ENCODE measurements at places on chromosomes 13 and 19.

DNA sequence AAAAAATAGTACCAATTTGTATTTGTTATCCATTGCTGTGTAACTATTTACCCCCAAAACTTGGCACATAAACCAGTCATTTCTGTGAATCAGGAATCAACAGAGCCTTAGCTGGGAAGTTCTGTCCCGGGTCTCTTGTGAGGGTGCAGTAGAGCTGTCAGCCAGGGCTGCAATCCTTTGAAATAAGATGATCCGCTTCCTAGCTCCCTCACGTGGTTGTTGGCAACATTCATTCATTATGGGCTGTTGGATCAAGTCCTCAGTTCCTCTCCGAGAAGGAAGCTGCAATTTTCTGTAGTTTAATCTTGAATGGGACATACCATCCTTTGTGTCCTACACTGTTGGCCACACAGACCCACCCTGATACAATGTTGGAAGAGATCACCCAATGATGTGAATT lies 277.2 kb downstream of the SUCLA2 start:
- no peak for DNase-seq

DNA sequence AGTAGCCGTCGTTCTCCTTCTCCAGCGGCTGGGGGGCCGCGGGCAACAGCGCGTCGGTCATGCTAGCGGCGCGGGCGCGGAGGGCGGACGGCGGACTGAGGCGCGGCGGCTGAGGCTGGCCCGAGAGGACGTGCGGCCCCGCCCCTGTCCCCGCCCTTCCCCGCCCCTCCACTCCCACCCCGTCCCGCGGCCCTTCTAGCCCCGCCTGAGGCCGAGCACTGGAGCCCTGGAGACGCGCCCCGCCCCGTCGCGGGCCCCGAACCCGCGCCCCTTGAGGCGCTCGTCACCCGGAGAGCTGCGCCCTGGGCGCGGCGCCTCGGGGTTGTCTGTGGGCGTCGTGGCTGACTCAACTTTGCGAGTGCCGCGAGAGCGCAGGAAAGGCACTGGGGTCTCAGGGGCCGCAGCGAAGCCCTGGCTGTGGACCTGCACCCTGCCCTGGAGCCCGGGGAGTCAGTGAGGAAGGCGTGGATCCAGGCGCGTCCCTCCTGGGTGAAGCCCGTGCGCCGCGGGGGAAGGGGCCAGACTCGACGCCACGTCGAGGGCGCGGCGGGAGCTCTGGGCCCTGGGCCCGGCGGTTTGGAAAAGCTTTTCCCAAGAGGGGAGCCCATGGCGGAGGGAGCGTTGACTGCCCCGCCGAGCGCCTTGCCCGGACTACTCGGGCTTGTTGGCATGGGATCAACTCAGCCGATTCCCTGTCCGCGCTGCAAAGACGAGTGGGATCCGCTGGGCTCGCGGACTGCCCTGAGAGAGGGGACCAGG lies at the start of gene RHPN2:
Gene RHPN2 (minus strand): TSS at position 97 of the 759 bp plus-strand sequence. CDS start 36 bp downstream, at position 61.
- DNase-seq: peak; percentile 89

DNA sequence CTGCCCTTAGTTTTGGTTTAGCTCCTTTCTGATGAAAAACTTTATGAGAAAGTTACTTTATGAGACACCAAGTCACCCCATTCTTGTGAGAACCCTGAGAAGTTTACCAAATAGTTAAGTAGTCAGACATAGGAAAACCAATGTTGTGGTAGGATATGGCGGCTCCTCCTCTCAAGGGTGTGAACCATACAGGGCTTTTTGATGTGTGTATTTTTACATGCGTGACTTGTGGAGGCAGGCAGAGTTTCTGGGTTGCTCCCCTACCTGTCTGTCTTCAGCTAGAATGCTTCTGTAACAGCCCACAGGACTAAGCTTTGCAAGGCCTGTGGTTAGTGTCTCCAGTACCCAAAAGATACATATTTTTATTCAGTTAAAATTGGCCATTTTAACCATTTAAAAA lies 18.3 kb downstream of the UBAC2 start:
- no peak for DNase-seq

DNA sequence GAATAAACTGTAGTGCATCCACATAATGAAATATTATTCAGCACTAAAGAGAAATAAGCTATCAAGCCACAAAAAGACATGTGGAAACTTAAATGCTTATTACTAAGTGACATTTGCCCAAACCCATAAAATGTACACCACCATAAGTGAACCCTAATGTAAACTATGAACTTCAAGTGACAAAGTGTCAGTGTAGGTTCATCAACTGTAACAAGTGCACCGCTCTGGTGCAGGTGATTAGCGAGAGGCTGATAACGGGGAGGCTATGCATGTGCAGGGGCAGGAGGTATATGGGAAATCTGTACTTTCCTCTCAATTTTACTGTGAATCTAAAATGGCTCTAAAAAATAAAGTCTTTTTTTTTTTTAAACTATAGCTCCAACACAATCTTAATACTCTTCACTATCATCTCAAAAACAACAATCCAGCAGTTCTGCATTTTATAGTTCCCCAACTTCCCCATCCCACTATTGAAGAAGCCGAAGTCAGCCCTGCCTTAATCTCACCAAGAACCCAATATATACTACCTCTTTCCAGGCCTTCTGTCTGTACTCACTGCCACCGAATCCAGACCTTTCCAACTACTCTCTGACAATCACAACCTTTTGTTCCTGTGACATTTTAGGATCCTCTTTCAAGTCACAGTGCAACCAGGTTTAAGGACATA lies 22.6 kb downstream of the ELF1 start:
- DNase-seq: no peak

DNA sequence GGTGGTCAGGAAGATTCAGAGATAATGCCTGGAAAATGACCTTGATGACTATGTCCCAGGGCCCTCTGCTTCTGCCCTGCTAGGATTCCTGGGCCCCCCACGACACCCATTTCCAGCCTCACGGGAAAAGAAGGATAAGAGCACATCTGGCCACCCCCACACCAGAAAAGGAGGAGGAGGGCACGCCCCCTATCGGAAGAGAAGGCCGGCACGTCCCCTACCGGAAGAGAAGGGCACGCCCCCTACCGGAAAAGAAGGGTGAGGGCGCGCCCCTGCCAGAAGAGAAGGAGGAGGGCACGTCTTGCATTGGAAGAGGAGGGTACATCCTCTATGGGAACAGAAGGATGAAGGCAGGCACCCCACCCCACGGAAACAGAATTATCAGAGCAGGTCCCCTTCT lies 84.3 kb downstream of the IER2 start:
- DNase-seq: no peak

DNA sequence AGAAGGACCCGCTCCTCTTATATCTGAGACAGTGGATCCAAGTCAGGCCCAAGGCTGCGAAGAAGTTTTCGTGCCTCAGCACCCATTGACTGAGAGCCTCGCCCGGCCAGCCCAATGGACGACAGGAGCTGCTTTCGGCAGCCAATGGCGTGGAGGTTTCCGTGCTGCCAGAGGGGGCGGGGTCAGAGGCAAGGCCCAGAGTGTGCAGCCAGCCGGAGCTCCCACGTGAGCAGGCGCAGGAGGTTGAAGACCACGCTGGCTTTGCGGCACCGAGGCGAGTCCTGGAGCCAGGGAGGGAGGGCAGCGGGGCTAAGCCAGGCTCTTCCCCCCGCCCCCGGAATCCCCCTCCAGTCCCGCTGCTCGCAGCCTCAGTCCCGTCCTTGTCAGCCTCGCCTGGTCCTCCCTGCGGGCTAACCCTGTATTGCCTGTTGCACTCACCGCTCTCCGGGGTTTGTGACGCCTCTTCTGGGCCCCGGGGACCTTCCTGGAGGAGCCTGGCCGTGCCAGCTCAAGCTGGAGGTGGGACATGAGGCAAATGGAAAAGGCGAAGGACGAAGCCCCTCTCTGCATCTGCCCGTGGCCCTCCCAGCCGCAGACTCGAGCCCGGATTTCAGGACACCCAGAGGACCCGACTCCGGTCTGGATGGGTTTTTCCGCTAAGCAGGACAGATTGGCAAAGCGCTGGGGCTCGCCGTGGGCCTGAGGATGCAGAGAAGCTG lies 1.5 kb downstream of the IFNL4 start:
- DNase-seq: peak; percentile 53

DNA sequence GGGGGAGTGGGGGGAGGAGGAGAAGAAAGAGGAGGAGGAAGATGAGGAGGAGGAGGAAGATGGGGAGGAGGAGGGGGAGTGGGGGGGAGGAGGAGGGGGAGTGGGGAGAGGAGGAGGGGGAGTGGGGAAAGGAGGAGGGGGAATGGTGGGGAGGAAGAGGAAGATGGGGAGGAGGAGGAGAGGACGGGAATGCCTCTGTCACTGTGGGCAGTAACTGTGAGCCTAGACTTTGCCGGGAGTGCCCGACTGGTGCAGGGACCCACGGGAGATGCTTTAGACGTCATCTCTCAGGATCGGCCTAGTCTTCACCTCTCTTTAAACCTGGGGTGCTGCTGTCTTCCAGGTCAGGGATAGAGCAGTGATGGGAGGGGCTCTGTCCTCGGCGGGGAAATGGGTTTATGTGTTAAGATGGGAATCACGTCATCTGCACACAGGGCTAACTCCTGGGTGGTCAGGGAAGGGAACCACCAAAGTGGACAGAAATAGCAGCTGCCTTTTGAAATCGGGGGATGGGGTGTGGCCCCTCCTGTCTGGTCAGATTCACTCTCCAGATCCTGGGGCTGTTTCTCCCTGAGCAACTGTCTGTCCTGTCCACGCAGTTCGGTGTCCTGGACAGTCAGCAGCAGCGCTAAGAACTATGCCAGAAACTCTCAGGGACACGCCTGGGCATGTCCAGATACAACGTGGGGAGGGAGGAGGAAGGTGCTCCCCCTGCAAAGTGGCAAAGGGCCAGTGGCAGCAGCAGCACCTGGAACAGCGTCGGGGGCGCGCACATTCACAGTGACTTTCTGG lies 26.9 kb downstream of the GAS6 start:
- DNase-seq: no peak

GRCh38 chr13:74218291-74218690 lies 84.1 kb upstream of the KLF12 start:
- DNase-seq: no peak

DNA sequence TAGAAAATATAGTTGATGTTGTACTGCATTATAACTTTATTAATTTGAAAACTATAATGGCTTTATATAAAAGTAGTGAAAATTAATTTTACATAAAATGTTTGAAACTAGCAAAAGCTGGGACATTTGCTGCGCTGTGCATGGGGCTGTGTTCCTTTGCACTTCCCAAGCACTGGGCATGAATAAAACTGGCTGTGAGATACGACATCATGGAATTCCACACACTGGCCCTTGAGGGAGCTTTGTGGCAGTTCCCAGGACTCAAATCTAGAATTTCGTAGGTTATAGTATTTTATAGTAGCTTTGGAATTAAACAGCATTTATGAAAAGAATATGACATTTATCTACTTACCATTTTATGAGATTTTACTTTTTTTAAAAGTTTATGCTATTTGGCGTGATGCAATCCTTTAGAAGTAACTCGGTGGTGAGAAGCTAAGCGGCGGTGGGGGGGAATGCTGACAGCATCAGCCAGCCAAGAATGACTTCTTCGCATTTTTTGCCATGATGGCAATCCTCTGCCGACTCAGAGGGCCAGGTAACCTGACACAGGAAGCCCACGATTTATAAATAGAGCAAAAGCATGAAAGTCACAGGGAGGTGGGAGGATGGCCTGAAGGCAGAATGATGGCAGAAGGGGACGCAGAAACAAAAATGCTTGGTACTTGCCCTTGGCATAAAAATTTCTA lies 553.5 kb downstream of the MYO16 start:
- no peak for DNase-seq

DNA sequence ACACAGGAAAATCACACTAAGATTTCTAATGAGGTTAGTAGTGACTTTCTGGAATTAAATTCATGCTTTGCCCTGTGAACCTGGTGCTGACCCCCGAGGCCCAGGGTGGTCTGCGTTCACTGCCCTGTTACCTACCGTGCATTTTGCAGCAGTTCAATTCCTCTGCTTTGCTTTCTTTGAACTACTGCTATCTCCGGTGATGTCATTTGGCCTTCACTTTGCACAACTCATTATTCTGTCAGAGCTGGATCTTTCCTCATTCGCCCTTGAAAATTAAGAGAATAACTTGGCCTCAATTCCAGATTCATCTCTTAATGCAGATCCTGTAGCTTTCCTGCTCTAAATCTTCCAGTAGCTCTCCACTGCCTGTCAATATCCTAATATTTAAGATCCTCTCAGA lies 8.8 kb upstream of the LRRC63 start:
- DNase-seq: no peak

DNA sequence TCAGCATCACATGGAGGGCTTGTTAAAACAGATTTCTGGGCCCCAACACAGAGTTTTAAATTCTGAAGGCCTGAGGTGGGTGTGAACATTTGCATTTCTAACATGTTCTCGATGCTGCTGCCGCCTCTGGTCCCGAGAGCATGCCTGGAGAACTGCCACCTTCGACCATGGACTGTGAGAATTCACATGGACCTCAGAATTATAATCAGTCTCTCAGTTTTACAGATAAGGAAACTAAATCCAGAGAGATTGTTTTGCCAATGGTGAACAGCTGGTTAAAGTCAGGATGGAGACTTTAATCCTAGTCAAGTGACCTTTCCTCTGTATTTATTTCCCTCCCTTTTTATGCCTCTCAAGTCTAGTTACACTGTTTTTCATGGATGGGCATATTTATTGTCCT lies 14.7 kb downstream of the ALOX5AP start:
- DNase-seq: no peak

GRCh38 chr13:29801102-29801501 lies 49.3 kb downstream of the UBL3 start:
- DNase-seq: no peak

DNA sequence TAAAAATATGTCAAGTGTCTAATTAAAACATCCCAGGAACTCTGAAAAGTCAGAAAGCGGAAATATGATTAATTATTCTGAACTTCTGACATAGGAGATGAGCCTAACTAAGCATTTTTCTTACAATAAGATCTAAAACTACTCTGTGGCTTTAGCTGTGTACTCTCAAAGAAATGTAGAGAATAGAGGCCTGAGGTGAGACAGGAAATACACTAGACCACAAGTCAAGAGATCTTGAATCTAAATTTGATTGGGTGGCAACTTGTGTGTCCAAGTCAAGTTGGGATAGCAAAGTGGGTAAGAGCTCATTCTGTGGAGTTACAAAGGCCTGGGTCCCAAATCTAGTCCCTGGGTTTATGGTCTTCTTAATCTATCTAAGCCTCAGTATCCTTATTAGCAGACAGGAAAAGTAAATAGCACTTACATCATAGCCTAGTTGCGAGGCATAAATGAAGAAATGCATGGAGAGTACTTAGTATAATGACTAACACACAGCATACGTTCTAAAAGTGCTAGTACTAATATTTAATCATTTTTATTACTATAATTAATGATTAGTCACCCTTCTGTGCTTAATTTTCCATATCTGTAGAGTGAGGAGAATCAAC lies 9.4 kb upstream of the LRRC63 start:
- DNase-seq: no peak
